ENCODE measurements at places on chromosomes 7 and 10.

DNA sequence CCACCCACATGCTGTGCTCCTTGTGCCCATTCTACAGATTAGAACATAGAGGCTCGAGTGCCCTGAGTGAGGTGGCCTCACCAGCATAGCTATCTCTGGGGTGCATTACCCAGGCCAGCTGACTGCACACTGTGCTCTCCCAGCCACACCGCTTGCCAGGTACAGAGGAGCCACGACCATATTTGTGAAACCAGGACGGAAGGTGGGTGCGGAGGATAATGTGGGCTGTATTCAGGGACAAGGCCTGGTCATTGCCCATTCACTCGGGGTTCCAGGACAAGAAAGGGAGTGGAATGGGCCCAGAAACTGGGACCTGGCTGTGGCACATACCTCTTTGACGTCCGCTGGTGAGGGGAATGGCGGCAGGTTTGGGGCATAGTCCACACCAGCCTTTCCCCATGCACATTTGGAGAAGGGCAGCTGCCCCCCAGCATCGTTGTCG, 236.0 kb downstream of the TNS3 start:
- DNase-seq = no peak

- no peak for DNase-seq
Observed at GRCh38 chr10:30172673-30173072, 113.3 kb upstream of the JCAD start.

DNA sequence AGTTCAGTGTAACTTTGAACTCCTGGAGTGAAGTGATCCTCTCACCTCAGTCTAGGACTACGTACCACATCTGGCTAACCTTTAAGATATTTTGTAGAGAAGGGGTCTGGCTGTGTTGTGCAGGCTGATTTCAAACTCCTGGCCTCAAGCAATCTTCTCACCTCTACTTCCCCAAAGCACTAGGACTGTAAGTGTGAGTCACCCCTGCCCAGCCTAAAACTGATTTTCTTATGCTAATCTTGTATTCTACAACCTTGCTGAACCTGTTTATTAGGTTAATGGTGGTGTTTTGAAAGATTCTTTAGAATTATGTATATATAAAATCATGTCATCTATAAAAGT, 58.0 kb downstream of the LCOR start:
- DNase-seq = no peak

- DNase-seq = no peak
Observed at GRCh38 chr10:91551856-91552255, 81.0 kb downstream of the PPP1R3C start.

GRCh38 chr7:29044554-29044953, 86.4 kb upstream of the TRIL start:
- DNase-seq = no peak

DNA sequence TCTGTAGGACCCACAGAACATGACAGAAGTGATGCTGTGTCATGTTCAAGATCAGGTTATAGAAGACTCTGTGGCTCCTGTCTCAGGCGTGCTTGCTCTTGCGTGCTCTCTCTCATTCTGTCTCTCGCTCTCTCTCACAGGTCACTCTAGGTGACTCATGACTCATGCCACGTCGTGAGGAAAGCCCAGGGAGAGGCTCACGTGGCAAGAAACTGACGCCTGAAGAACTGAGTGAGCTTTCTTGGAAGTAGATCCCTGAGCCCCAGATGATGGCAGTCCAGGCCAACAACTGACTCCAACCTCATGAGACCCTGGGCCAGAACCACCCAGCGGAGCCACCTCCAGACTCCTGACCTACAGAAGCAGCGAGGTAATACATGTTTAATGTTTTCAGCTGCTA, 103.3 kb downstream of the DNMBP start:
- DNase-seq = no peak

GRCh38 chr7:150383710-150384397, 4.7 kb downstream of the ZNF775 start:
- DNase-seq = peak; percentile 58

Measured in upper lobe of right lung (tissue), 1 donor.